Stimulated activated CD4-positive, alpha-beta T cell treated with anti-CD3 and anti-CD28 coated beads, Interleukin-2, amount 100 ng/mL, for 24 hours (primary cell): ENCODE measurements at places on chromosomes 7 and 10.

- no peak for DNase-seq
Observed at GRCh38 chr10:90031776-90032175, 330.4 kb downstream of the KIF20B start.

DNA sequence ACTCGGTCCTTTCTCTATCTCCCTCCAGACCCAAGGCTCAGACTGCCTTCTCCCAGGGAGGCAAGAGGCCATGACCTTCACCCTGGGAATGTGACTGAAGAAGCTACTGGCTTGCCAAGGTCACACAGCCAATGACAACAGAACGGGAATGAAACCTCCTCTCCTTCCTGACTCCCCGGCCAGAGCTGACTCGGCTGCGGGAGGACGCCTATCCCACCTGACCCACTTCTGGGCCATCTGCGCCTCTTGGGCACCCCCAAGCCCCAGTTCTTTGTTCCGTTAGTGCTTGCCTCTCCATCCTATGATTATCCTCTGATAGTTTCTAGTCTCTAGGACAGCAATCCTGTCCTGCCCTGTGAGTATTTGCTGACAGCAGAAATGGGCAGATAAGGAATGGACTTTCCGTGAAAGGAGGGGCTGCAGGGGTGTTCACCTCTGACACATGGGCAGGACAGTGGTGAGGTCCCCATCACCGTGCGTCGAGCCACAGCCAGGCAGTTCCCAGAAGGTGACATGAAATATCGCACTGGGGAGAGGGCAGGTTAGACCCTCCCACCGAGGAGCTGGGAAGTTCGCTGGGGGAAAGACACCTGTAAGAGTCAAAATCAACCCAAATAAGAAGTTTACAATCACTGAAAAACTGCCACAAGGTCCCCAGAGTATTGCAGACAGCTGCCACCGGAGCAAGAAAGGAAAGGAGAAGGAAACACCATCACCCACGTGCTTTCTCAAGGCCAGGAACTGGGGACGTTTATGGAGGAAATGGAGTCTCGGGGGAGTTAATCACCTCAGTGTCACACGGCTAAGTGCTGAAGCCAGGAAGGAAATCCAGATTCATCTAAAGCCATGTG is 63.0 kb downstream of the INSIG1 start:
- no peak for DNase-seq

- no peak for DNase-seq
Observed at GRCh38 chr7:93316730-93317129, 84.6 kb downstream of the VPS50 start.

DNA sequence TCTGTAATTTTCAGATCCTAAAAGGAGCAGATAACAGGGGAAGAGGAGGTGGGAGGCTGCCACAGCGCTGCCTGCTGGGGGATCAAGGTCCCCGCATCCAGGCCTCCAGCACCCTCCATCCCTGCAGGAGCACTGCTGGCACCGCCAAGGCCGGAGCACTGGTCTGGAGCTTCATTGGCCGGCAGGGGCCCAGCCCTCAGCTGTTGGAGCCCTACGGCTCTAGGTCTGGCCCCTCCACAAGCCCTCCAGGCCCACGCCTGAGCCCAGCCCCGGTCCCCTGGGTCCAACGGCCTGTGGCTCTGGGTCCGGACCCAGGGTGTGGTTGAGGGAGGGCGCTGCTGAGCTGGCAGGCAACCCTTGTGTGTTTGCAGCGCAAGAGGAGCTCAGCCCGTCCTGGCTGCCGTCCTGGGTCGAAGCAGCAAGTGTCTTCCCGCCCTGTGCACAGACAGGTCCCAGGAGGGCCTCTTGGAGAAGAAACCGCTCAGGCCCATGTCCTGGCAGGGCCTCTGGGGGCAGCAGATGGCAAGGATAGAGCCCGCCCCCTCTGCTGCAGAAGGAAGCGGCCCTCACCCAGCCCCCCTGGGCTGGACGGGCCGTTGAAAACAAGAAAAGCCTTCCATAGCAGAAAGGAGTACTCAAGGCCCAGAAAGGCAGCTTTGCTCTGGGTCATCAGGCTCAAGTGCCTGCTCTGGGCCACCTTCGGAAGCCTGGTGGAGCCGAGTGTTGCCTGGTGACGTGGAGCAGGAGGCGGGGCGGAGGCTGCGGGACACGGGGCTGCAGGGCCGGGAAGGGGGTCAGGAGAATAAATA is 54.3 kb upstream of the TNRC18 start:
- DNase-seq: no peak

- no peak for DNase-seq
Observed at GRCh38 chr10:34319197-34319846, 495.8 kb downstream of the PARD3 start.
